Activated T-cell treated with anti-CD3 and anti-CD28 coated beads, Interleukin-2, amount 50 U/mL, for 72 hours (primary cell): ENCODE measurements at places on chromosomes 6 and 20.

DNA sequence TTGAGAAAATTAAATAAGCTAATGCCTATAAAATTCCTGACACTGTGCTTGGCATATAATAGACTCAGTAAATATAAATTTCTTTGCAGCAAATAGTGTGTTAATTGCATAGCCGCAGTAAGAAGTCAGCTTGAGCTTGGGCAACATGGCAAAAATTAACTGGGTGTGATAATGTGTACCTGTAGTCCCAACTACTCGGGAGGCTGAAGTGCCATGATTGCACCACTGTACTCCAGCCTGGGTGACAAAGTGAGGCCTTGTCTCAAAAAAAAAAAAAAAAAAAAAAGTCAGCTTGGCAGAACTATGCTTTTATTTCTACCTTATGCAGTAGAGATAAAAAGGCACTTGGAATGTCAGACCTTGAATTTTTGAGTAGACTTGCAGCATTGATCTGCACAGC, 121.8 kb downstream of the AKAP7 start:
- no peak for DNase-seq
- no peak overlapping the region for H3K27ac ChIP-seq
- peaks cover 13% of the 10 kb centered on the region for H3K4me1 ChIP-seq

DNA sequence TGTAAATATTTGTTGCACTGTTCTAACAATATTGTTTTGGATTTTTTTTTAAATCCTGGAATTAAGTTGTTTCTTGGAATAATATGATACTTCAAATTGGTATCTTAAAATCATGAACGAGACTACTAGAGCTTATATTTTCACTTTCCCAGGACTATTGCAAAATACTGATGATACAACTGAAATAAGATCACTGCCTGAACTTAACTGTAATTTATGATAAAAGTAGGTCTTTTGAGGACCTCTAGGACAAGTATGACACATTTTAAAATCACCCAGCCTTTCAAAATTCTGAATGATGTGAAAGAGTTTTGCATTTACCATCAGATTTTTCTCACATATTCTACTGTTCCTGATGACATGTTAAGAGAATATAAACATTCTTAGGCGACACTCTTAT, 8.6 kb upstream of the UBE2J1 start:
- H3K27ac ChIP-seq = no peak overlapping the region
- H3K4me3 ChIP-seq = no peak overlapping the region
- no peaks in the 10 kb centered on the region for H3K36me3 ChIP-seq
- peaks cover 51% of the 10 kb centered on the region for H3K4me1 ChIP-seq

DNA sequence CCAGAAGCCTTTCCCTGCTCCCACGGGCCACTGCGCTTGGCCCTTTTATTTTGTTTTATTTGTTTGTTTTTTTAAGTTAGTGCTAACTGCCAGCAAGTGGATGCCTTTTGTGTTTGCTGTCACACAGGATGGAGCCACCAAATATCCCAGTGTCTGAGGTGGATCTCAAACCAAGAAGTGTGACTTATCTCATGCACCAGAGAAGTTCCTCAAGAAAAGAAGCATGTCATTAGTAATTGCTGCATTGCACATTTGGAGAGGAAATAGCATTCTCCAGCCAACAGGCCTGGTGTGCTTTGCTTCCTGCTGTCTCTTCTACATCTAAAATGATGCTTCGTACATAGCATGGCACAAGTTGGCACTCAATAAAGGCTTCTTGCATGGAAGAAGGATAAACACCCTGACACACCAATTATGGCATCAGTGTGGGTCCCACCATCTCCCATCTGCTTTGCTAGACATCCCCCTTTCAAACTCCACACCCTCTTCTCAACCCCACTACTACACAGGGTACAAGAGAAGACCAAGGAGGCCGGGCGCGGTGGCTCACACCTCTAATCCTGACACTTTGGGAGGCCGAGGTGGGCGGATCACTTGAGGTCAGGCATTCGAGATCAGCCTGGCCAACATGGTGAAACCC, 1.9 kb upstream of the ATP9A start:
- H3K27me3 ChIP-seq = peaks cover 36% of the 10 kb centered on the region
- peak overlapping the region; percentile 43 for H3K4me3 ChIP-seq
- DNase-seq = no peak
- peaks cover 9% of the 10 kb centered on the region for H3K4me1 ChIP-seq
- no peak overlapping the region for H3K27ac ChIP-seq
- H3K36me3 ChIP-seq = peaks cover 5% of the 10 kb centered on the region

- no peak overlapping the region for H3K4me3 ChIP-seq
- no peak for DNase-seq
- no peaks in the 10 kb centered on the region for H3K27me3 ChIP-seq
- peaks cover 2% of the 10 kb centered on the region for H3K36me3 ChIP-seq
- no peaks in the 10 kb centered on the region for H3K4me1 ChIP-seq
Measured at GRCh38 chr6:130158056-130158455, 64.7 kb downstream of the SAMD3 start.

DNA sequence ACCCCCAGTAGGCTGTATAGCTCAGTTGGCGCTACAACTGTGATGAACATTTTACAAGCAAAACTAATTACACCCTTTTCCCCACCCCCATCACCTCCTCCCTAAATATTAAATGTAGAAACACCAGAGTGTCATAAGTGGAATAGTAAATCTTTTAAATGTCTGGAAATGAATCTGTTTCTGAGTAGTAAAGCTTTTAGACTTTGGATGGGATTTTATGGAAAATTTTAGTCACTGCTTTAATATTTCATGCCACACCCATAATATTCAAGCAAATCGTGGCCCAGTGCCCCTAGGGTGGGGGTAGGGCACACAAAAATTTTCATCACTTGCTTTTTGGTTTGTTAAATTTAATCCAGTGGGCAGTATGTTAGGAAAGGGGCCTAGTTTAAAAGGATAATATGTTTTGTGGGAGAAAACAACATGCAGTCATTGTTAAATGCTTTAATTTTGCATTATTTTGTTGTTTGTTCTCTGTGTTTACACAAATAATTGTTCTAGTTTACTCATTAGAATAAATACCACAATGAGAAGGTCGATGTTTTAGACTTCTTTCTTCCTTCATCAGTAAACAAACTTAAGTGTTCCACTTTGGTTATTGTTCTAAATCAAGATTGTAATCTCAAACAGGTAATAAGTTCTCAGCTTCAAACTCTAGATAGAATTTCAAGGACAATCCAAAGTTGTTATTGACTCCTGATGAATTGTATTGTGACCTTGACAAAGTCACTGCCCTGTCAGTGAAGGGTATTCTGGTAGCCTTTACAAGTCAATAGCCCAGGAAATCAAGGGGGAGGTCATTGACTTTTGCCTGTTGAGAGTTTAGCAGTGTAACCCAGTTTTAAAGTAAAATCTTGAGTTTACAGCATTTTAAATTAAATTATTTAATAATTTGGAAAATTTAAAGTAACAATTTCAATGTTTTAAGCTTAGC, 79.2 kb downstream of the CBFA2T2 start:
- H3K27ac ChIP-seq = no peak overlapping the region
- no peaks in the 10 kb centered on the region for H3K27me3 ChIP-seq
- no peak for DNase-seq
- H3K36me3 ChIP-seq = no peaks in the 10 kb centered on the region
- H3K4me1 ChIP-seq = peaks cover 41% of the 10 kb centered on the region

DNA sequence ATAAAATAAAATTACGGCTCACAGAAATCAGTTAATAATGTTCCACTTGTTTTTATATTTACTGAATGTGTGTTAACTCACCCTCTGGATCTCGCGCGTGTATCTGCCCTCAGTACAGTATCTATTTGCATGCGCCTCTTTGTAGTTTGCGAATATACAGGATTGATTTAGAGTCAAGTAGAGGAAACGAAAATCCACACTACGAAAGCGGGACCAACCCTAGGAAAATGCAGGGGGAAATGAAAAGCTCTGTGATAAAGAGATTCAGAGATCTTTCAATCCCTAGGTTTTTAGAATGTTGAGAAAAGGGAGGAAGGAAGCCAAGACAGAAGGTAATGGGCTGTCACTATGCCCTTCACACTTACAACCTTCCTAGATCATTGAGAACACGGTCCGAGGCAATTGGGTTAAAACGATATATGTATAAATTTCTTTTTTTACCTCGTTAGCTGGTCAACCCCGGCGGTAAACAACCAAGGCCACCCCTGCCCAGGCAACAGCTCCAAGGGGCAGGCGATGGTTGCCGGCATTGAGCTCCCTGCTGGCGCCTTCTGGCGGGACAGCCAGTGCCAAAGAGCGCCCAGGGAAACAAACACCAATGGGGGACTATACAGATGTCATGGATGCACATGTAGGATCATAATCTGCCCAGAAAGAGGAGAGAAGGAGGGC, 792 bp upstream of the FUT9 start:
- no peak overlapping the region for H3K27ac ChIP-seq
- peak overlapping the region; percentile 42 for H3K4me3 ChIP-seq
- H3K4me1 ChIP-seq = no peaks in the 10 kb centered on the region

DNA sequence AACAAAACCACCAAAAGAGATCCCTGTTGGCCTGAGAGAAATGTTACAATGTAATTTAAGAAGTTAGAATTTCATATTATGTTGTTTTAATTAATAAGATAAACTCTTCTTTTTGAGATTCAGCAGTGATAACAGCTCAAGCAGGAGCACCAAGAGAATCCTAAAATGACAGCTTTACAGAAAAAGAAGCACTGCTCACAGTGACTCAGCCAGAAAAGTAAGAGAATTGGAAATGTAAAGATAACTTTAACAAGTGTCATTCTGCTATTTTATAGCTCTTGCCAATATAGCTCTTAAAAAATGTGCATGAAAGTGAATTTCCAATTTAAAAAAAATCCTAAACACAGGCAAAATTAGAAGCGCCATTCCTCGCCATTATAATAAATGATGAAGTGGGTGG, 111.3 kb downstream of the UBE3D start:
- no peak overlapping the region for H3K4me3 ChIP-seq
- no peaks in the 10 kb centered on the region for H3K27me3 ChIP-seq
- H3K36me3 ChIP-seq = peaks cover 18% of the 10 kb centered on the region
- no peak overlapping the region for H3K27ac ChIP-seq

DNA sequence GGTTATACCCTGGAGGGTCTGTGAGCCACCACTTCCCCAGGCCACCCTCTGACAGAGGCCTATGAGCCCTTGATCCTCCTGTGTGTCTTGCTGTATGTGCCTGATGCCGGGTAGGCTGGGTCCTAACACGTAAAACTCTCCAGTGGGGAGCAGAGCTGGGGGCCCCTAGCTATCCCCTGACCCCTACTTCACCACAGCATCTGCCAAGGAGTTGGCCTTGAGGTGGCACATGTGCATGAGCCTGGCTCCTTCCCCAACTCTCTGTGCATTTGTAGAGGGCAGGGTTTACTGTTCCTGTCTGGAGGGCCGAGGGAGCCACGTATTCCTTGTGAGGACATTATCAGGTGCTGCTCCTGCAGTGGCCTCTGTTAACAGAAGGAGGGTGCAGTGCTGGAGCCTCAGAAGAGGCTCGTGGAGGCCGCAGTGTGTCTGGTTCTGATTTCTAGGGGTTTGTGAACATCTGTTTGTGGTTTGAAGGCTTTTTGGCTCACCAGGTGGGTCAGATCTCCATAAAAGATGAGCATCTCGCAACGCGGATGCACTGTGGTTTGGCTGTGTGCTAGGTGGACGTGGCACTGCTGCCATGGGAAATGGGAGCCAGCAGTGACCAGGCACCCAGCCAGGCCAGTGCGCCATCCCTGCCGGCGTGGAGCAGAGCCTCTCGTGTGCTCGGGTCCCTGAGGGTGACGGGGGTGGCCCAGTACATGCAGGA, 152.1 kb downstream of the DTNBP1 start:
- no peaks in the 10 kb centered on the region for H3K27me3 ChIP-seq
- H3K27ac ChIP-seq = peak overlapping the region; percentile 83
- H3K4me1 ChIP-seq = peaks cover 18% of the 10 kb centered on the region
- no peak for DNase-seq
- no peak overlapping the region for H3K4me3 ChIP-seq
- H3K36me3 ChIP-seq = peaks cover 45% of the 10 kb centered on the region

GRCh38 chr6:15280028-15280427, 34.2 kb downstream of the JARID2 start:
- H3K27ac ChIP-seq = peak overlapping the region; percentile 19
- no peaks in the 10 kb centered on the region for H3K27me3 ChIP-seq
- peaks cover 91% of the 10 kb centered on the region for H3K4me1 ChIP-seq

DNA sequence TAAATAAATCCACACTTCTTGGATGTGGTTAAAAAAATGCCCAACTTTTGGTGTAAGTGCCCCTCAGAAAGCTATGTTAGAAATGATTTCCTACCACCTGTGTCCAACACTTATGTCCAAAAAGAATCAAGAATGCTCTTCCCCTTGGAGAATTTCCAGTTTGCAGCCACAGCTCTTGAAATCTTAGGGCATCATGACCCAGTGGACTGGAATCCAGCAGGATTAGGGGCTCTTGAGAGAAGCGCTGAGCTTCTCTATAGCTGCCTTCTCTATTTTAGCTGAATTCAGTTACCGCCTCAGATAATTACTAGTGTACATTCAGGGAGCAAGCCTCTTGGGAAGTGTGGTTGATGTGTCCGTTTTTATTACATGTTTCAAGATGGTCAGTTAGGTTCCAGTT, 2.5 kb downstream of the PHACTR1 start:
- H3K4me1 ChIP-seq = no peaks in the 10 kb centered on the region
- no peak overlapping the region for H3K4me3 ChIP-seq
- no peaks in the 10 kb centered on the region for H3K36me3 ChIP-seq

GRCh38 chr6:19525673-19526072, 311.5 kb upstream of the ID4 start:
- no peak overlapping the region for H3K27ac ChIP-seq
- no peak for DNase-seq
- H3K4me1 ChIP-seq = no peaks in the 10 kb centered on the region

DNA sequence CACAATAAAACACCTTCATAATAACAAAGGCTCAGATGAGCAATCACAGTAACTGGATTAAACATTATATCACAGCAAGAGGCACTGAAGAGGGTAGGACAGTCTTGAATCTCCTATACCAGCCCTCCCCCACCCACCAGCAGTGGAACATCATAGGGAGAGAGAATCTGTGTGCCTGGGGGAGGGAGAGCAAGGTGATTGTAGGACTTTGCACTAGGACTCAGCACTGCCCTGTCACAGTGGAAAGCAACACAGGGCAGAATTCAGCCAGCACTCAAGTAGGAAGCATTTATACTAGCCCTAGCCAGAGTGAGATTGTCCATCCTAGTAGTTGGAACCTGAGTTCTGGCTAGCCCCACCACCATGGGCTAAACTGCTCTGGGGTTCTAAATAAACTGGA, 400.2 kb downstream of the HAO1 start:
- H3K36me3 ChIP-seq = no peaks in the 10 kb centered on the region
- no peaks in the 10 kb centered on the region for H3K27me3 ChIP-seq

DNA sequence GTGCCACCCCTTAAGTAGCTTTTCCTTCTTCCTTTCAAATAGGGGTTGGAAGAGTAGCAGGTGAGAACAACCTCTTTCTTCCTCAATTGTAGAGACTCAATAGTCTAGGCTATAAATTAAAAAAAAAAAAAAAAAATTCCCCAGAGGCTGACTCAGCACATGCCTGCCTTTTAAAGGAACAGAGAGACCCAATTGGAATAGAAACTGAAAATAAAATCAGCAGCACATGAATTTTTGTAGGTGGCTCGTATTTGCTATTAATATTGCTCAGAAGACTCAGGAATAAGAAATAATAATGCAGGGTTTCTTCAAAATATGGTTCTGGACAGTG, 19.3 kb downstream of the TOP1 start:
- peak overlapping the region; percentile 55 for H3K4me3 ChIP-seq
- no peaks in the 10 kb centered on the region for H3K36me3 ChIP-seq
- H3K27ac ChIP-seq = peak overlapping the region; percentile 96
